Stimulated activated naive CD4-positive, alpha-beta T cell (primary cell): ENCODE measurements at places on chromosomes 1 and 21.

GRCh38 chr1:3669421-3669821 lies 17.1 kb downstream of the TP73 start:
- DNase-seq = no peak

- DNase-seq = no peak
Observed at GRCh38 chr21:42679319-42680057, 26.1 kb downstream of the PDE9A start.

DNA sequence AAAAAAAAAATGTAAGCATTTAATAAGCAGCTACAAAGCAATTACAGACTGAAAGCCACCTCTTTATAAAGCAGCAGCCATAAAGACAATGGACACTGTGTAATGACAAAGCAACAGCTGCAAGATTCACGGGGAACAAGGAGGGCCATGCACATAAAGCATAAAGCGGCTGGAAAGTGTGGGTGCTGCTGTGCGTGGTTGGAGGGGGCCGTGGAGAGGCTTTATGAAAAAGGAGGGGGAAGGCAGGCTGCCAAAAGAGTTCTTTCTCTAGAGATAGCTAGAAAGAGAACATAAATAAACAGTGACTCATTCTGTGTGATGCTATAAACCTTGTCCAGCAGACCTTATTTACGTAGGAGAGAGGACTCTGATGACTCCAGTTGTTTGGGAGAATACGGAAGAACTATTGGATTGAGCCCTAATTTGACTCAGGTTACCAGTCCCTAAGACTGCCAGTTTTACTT lies 49.3 kb downstream of the ADAMTS1 start:
- DNase-seq = no peak

DNA sequence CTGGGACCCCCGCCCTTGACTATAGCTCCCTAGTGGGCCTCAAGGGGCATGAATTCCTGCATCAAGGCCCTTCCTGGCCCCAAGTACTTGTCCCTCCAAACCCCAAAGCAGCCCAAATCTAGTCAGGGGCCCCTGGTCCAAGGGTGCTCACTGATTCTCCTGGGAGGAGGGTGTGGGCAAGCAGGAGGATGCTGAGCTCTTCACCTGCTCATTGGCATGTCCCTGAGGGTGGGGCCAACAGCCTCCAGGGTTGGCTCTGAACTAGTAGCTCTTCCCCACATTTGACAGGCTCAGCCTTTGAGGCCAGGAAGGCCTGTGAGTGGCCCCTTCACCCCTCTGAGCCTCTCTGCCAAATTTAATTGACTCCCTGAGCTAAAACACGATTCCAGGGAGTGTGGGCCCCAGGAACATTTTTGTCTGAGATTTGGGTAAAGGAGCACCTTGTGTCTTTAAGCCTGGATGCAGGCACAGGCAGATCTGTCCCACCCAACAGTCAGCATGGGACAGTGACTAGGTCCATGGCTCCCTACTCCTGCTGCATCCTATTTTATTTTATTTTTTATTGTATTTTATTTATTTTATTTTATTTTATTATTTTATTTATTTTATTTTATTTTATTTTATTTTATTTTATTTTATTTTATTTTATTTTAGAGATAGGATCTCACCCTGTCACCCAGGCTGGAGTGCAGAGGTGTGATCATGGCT lies 11.0 kb upstream of the WNT9A start:
- no peak for DNase-seq

DNA sequence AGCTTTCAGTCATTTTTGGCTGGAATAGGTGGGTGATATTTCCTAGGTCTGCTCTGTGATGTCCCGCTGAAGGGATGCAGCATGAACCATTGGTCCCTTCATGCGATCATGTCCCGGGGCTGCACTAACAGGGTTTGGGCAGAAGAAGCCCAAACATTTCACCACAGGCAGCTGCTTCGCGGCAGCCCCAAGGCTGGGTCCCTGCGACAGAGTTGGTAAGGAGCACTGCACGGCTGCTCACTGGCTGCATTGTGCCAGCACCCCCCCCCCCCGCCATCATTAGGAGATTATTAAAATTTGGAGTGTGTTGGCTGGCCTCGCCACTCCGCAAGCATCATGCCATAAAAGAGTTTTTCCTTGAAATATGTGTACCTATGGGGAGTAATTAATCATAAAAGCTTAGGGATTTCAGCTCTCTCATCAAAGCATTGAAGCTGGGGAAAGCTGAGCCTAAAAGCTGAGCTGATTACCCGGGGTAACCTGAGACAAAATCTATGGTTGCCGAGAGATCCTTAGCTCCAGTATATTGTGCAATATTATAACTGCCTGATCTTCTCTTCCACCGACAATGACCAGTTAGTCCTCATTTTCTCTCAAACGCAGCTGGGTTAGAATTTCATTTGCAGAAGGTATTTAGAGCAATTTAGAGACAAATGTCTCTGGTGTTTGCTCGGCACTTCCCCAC lies 62.5 kb downstream of the PEX14 start:
- no peak for DNase-seq

GRCh38 chr1:107678993-107679392 lies 286.0 kb downstream of the VAV3 start:
- DNase-seq = no peak

- no peak for DNase-seq
Observed at GRCh38 chr1:45448357-45448756, 42.6 kb downstream of the TESK2 start.

DNA sequence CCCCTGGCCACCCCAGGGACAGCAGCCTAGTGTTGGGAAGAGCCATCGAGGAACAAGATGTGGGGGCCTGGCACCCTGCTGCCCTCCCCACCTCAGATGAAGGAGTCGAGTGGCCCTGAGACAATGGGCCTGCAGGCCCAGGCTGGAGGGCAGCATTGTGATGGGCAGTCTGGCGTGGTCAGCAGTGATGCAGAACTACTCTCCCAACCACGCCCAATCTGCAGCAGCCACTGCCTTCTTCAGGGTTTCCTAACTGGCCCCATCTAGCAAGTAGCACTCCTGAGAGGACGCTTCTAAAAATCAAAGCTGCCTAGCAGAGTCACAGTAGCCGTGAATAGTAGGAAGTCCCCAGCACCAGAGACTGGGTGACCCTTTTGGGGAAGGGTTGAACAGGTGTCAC lies 18.5 kb downstream of the CDCP2 start:
- no peak for DNase-seq

DNA sequence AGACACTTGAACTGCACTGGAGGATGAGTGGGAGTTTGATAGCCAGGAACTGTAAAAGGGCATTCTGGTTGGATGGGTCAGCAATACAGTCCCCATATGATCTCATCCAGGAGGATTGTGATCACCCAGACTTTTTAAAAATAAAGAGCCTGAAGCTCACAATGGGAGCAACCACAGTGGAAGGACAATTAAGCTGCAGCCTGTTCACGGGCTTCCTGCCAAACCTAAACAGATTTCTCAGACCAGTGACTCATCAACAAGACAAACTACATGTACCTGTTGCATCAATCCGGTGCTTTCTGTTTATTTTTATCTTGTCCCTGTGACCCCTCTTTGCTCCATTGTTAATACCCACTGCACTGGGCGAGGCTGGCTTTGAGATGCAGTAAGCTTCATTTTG lies 52.3 kb downstream of the PAPPA2 start:
- no peak for DNase-seq

- no peak for DNase-seq
Observed at GRCh38 chr1:227127891-227128290, 187.8 kb downstream of the COQ8A start.

DNA sequence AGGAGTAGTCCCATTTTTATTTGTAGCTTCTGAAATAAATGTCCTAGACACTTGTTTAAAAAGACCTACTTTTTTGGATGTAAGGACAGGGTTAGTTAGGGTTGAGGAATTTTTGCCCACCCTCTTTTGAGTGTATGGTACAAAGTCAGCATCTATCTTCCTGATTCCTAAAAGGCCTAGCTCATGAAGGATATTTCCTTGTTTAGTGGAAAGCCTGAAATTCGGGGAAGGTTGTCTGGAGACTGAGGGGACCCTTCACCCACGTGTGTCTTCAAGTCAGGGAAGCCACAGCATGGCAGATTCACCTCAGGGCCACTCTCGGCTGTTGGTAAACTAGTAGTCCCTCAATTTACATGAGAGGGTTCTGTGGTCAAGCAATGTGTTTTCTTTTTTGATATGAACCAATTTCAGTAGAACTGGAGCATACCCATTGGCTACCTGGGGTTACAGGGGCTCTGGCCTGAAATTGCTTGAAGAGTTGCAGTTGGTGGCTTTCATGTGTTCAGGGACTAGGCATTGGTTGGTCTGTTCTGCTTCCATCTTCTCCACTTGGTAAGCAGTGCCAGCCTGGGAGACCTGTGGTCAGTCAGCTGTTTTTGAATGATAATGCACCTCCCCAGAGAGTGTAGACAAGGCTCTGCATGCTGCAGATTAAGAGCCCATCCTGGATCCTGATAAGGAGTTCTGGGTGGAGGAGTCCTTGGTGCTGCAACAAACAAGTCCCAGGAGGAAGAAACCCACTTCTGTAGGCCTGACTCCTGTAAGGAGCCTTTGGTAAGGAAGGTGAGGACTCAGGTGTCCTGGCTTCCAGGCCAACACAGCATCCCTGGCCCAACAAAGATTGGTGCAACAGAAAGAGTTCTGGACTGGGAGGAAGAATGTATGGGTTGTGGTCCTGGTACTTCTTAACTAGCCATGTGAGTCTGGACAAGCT lies 6.3 kb downstream of the BTG2 start:
- DNase-seq = no peak

GRCh38 chr1:176017722-176018121 lies 189.4 kb downstream of the COP1 start:
- DNase-seq = no peak

GRCh38 chr1:237961754-237962153 lies 71.0 kb upstream of the ZP4 start:
- DNase-seq = no peak

DNA sequence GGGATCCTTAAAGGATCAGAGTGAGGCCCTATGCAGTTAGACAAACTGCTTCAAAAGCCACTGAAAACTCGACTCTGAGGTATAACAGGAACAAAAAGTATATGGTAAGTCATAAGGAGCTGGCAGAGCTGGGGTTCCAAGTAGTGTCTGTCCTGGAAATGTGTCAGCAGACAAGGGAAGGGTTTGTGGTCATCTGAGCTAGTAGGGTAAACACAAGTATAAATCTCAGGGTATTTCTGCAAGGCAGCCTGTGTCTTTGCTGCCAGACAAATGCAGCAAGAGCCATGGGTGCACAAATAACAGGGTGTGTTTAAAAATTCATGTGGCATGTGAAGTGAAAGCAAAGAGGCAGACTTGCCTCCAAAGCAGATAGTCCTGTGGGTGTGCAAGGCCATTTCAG lies 759.0 kb upstream of the ADAMTS5 start:
- DNase-seq = no peak

DNA sequence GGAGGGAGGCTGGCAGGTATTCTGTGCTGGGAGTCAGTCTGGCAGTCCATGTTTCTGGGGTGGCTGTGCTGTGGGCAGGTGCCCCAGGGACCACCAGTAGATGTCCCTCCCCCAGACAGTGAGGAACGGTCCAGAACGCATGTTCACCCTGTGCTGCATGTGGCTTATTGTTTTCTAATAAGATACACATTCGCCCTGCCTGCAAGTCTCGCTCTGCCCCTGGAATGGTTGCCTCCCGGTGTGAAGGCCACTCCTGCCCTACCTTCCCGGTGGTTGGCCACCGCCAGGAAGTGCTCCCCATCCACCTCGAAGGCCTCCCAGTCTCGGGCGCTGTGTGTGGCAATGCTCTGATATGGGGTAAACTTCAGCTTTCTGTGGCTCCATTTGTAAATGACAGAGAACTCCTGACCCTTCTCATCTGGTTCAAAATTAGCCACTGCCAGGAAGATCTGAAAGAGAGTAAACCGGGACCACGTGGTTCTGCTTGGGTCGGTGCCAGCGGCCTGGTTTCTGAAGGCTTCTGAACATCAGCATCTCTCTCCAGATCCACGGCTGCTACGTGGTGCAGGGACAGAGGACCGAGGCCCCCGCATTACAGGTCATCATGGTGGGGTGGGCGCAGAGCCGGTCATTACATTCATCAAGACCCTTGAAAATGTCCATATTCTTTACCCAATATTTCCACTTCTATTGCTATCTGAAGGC lies 14.5 kb downstream of the KRTAP10-1 start:
- DNase-seq = no peak

- peak; percentile 4 for DNase-seq
Observed at GRCh38 chr1:36703526-36704208, 221.0 kb upstream of the CSF3R start.

DNA sequence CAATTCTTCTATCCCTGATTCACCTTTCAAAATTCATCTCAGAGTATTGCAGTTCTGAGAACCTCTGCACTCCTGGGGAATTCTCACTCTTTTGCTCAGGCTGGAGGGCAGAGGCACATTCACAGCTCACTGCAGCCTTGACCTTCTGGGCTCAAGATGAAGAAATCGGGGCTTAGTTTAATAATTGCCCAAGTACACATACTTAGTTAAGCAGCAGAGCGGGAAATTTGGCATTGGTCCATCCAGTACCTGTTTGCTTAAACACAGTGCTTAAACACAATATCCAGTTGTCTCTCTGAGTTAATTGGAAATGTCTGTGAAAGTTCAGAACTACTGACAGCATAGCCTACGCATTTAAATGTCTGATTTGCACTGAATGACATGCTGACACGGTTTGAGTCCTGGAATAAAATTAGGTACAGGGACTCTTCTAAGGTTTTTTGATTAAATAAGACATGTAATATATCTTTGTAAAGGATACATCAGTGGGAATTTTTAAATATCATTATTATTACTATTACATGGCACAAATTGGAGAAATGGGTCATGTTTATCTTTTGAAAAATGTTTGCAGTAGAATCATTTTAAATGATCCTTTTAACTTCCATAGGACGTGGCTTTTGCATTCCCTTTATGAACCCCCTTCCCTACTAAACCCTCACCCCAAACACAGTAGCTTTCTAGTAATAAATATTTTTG lies 337.4 kb downstream of the SRGAP2C start:
- no peak for DNase-seq

DNA sequence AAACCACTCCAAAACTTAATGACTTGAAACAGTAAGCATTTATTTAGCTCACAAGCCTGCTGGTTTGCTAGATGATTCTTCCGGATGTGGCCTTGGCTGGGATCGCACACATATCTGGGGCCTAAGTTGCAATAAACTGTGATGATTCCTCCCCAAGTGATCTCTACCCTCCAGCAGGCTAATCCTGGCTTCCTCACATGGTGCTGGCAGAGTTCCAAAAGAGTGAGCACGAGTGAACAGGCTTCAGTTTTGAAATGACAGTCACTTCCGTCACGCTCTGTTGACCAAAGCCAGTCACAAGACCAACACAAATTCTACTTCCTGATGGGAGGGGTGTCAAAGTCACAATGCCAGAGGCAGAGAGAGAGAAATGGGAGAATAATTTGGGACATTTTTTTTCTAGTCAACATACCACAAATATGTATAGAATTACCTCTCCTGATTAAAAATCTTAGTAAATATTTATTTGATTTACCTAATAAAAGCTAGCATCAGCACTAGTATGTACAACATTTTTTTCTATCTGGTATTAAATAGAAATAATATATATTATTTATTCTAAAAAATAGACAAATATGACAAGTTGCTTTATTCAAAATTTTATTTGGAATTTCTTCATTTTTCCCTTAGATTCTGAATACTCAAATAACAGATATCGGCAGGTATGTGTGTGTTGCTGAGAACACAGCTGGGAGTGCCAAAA lies 292.7 kb downstream of the TPR start:
- no peak for DNase-seq

GRCh38 chr1:208219659-208220282 lies 24.4 kb downstream of the PLXNA2 start:
- DNase-seq = no peak
